ENCODE measurements at places on chromosomes 16 and 17.

GRCh38 chr16:50204453-50205108 lies 51.5 kb downstream of the TENT4B start:
- no peak for DNase-seq

GRCh38 chr17:327971-328370 lies 24.6 kb downstream of the RPH3AL start:
- no peak for DNase-seq

GRCh38 chr17:1752425-1753262 lies 9.2 kb upstream of the SERPINF1 start:
- DNase-seq: no peak

- no peak for DNase-seq
Observed at GRCh38 chr17:57168695-57169094, 83.6 kb downstream of the AKAP1 start.

- DNase-seq: no peak
Observed at GRCh38 chr16:88549671-88550245, 20.4 kb upstream of the ZC3H18 start.

DNA sequence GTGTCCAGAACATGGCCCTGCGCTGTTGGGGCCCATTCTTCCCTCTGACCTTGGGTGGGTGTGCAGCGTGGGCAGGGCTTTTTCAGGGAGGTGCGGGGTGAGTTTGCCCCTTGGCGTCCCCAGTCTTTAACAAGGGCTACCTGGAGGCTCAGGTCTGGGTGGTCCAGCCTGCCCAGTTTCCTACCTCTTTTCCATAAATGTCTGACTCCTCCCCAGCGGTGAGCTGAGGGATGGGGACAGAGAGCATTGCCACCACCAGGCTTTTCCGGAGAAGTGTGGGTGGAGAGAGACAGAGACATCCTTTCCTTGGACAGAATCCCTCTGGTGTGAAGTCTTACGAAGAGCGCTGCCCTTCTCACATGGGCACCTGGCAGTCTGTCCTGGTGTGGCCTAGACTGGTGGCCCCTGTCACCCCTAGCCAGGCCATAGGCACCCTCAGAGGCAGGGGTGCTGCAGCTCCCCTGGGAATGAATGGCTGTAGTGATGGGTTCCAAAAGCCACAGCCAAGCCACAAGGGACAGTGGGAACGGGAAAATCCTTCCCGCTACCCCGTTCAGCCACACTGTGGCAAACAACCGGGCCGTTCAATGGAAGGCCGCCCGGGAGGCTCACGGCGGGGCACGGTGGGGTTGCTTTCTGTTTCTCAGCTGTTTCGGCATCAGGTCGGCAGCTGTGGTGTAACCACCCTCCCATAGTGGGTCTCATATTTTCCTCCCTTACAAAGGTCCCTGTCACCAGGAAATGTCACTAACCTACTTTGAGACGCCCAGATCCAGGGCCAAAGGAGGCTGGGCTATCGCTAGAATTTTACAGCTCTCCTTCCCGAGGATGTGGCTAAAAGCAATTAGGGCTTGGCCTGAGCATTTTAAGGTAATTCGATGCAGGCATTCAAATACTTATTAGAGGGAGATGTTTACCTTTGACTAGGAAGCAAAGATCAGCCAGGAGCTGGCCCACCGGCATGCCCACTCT lies 61.9 kb upstream of the GSE1 start:
- no peak for DNase-seq

DNA sequence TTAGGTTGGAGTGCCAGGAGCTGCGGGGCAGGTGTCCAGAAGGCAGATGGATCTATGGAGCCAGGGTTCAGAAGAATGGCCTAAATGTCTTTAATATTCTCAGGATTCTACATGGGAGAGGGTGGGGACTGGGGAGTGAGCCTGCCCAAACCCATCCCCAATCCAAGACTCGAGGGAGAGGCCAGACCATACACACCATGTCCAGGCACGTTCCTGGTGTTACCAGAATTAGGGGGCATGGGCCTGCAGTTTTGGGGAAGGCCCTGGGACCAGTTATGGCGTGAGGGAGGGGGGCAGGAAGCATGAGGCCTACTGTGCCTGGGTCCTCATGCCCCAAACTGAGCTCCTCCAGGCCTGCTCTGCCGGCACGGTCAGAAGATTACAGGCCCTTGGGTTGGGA lies 1.9 kb downstream of the TAX1BP3 start:
- DNase-seq: no peak

GRCh38 chr17:74923538-74924249 lies 379 bp upstream of the OTOP2 start:
- DNase-seq: peak; percentile 8

- DNase-seq: no peak
Observed at GRCh38 chr17:8898126-8898525, 30.7 kb upstream of the PIK3R6 start.

DNA sequence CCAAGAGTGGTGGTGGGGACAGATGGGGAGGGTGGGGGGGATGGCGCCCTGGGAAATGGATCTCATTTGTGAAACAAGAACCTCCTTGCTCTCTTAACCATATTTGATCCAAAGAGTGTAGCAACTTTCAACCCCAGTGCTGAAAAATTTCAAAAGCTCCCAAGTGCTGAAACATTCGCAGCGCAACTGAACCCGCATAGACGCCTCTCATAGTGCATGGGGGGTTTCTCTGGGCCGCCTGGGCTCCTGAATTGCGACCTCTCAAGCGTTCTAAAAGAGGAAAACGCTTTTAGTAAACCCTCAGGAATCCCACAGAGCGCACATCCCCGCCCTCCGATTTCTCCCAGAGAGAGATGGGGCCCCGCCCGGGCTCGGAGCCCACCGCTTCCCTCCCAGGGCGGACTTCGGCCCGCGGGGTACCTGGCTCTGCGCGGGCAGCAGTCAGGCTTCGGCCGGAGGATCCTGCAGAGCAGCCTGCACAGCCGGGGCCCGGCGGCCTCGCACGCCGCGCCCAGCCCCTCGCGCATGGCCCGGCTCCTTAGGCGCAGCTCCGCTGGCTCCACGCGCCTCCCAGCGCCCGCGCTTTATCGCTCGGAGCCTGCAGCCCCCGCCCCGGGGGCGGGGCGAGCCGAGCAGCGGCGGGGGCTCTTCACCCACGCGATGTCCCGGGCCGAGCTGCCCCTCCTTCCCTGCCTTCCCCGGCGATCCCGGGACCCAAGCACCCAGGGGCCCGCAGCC lies 7.0 kb downstream of the NOS2 start:
- no peak for DNase-seq

DNA sequence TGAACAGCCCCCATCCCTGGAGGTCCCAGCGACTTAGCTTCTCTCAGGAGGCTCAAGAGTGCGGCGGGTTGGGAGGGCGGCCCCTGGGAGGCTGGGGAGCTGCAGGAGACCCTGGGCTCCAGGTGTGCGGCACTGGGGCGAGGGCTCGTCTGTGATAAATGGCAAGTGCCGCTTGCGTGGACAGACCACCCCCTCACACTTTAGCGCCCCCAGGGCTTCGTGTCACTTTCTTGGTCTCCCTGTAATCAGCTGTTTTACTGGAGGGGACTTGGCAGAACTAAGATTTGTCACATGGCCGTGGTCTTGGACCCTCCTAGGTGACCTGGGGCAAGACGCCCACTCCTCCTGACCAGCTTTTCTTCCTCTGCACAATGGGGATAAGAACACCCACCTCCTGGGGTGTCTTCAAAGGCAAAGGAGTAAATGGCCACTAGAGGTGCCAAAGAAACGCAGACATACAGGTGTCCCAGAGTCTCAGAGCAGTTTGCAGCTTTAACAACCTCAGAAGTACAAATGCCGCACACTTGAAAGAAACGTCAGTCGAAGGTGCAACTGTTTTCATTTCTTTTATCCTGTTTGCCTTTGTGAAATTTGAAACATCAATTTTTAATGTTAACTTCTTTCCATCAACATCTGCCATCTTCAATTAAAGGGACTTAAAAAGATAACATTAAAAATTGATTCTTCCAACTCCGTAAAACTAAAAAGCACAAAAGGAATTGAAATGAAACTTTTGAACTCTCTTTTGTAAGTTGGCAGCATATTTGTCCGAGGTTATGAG lies 946 bp downstream of the OSGIN1 start:
- DNase-seq: peak; percentile 35

GRCh38 chr17:43756201-43756600 lies 2.4 kb downstream of the SOST start:
- DNase-seq: no peak

DNA sequence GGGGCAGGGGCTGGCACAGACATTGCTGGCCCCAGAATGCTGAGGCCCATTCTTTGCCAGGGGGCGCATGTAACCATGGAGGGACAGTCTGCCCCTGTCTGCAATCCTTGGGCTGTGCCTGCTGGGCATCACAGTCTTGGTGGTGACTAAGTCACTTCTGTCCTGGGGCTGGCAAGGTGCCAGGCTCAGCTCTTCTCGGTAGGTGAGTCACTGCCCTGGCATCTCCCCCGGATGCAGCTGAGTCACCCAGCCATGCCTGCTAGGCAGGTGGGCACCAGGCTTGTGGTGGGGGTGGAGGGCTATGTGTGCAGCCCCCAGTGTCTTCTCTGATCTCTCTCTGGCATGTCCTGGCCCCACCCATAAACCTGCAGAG lies 5.6 kb downstream of the RARA start:
- DNase-seq: peak; percentile 88

- DNase-seq: no peak
Observed at GRCh38 chr16:10577305-10578202, 2.8 kb downstream of the EMP2 start.

- DNase-seq: no peak
Observed at GRCh38 chr16:50724306-50724705, 17.6 kb upstream of the CYLD start.

DNA sequence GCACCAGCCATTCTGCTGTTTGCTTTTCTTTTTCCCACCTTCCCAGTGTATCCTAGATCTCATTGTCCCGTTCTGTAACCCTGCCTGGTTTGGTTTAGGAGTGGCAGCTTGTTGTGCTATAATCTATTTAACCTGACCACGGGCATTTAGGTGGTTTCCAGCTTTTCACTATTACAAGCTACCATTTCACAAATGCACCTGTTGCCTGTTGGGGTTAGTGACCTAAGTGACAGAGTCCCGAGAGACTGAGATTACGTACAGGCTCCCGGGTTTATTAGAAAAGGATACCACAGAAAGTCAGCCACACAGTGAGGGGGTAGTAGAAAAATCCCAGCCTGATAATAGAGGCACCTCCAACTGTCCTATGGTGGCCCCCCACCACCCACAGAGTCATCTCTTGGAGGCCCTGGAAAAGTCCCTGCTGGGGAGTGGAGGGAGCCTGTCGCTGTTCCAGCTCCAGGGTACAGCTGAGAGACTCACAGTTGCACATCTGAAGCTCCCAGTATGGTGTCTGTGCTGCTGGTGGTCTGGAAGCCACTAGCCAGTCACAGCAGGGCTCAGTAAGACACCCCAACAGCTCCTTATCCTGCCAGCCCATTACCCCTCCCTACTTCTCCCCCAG lies 21.2 kb downstream of the CLEC16A start:
- DNase-seq: no peak

- DNase-seq: peak; percentile 4
Observed at GRCh38 chr16:3283543-3284447, 504 bp downstream of the ZNF263 start.

DNA sequence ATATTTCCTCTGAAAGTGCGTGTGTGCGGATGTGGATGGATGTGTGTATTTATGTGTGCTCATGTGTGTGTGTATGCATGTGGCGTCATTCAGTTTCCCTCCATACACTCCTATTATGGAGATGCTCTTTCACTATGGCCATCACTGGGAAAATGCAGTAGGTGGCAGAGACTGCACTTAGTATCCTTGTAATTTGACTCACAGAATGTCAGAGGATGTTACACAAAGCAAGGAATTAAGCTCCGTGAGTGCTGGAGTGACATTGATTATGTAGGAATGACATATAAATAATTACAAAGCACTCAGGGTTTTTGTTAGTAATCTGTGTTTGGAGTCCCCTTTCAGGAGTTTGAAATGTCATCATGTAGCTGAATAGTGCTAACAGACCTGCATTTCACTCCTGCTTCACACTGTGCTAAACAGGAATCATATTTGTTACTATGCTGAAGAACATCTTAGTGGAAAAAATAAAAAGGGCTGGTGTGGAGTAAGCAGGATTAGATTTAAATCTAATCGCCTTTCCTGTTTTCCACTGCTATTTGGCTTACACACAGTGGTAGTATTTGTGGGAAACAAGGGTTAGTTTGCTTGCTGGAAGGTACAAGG lies 59.6 kb downstream of the HS3ST4 start:
- no peak for DNase-seq

DNA sequence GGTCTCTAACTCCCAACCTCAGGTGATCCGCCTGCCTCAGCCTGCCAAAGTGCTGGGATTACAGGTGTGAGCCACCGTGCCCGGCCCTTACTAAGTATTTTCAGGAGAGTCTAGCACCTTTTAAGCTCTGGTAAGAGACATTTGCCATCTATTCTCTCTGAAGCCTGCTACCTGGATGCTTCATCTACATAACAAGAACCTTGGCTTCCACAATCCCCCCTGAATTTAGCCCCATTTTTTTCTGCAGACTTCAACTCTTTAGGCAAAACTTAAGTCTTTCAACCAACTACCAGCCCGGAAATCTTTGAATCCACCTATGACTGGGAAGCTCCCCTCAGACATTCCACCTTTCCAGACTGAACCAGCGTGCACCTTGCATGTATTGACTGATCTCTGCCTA lies 14.0 kb upstream of the UBE2I start:
- DNase-seq: no peak

- DNase-seq: peak; percentile 42
Observed at GRCh38 chr17:72134608-72135394, 14.0 kb downstream of the SOX9 start.

DNA sequence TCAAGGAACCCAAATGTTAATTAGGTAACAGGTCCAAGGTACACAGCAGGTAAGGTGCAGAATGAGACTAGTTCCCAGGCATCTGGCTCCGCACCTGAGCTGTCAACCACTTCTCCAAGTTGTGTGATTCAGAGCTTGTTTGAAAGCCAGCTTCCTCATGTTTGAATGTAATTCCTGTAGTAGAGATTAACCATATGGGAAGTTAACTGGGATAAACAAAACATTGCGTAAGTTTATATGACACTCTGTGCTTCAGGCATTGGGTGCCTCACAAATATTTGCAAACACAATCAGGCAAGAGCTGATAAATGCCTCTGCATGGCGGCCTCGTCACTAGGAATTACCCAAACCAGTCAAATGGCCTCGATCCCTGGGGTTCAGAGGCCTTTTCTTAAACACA lies 27.9 kb upstream of the CPHXL start:
- no peak for DNase-seq

DNA sequence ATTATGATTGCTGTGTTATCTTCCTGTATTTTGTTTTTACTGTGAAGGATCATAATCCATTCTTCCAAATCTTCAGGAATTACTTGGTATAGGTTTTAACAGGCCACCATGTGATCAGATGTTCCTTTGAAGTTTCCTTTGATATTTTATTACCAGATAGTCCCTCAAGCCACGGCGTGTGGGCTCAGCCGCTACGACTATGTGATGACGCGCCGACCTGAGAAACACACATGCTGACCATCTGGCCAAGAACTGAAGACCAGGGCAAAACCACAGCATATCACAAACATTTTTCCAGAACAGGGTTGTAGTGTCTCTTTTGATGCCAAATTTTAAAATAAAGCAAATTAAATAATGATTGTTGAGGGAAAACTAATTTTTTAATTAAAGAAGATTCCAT lies 47.3 kb downstream of the ZCCHC14 start:
- no peak for DNase-seq

Data from astrocyte of the spinal cord (primary cell).